ENCODE measurements at places on chromosomes 5 and 9.

- no peak for DNase-seq
These were observed 389.1 kb downstream of the ENC1 start for GRCh38 chr5:74251141-74252035.

DNA sequence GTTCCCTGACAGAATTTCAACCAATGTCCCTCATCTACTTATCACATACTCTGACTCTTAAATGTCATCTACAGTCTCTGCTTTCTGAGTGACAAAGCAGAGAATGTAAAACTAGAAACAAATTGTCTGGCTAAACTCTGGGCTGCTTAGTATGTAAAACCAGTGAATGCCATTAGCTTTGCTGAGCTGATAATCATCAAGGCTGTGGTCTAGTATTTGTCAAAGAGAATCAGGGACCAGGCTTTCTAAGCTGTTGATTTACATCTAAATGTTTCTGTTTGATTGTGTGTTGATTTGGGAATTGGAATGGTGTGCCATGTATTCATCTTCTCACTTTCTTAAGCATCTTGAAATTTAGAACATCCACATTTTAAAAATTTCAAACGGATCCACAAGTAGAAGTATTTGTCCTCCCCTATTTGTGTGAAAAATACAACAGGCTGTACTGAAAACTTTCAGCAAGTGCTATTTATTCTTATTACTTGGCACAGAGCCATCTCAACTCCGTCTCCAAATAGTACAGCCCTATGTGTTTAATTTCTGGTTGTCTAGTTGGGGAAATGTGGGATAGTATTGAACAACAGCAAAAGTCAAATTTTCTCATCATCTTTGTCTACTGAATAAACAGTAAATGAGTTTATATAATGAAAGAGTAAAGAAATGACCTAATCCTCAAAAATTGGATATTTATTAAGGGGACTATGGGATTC lies 251.5 kb downstream of the KCTD16 start:
- DNase-seq: no peak

DNA sequence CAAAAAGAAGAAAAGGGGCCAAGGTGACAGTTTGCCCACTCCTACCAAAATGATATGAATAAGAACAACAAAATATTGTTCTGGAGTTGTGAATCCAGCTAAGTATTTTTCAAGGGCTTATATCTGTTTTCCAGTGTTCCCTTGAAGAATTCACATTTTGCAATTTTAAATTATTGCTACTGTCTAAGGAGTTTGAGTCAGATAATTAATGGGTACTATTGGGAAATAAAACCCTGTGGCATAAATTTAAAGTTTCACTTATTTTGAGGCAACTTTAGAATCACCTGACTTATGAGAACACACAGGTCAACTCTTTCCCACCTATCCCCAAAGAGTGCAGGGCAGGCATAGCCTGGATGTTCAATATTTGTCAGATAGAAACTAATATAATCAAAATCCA lies 188.0 kb upstream of the GHR start:
- DNase-seq: no peak

DNA sequence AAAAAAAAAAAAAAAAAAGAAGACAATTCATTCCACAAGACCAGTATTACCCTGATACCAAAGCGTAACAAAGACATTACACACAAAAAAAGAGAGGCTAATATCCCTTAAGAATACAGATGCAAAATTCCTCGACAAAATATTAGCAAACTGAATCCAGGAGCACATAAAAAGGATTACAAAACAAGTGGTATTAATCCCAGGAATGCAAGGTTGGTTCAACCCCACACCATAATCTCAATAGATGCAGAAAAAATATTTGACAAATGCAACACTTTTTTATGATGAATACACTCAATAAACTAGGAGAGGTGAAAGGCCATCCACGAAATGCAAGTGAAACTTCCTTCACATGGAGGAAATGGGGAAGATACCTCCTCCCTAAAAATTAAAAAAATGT lies 80.1 kb upstream of the TLR4 start:
- DNase-seq: no peak

DNA sequence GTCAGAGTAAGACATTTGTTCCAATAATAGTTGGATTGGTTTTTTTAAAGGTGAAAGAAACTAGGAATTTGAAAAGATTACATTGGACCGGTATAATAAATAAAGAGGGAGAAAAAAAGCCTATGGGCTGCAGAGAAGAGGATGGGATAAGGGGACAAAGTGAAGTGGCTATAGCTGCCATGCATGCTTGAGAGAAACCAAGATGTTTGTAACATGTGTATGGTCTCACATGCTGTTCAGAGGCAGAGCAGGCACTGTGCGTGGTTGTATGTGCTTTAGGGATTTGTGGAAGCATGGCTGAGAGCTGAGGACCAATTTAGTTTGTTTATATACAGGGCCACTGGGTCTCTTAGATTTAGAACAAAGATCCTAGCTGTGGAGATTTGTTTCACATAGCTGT lies 32.7 kb downstream of the LNPEP start:
- no peak for DNase-seq

DNA sequence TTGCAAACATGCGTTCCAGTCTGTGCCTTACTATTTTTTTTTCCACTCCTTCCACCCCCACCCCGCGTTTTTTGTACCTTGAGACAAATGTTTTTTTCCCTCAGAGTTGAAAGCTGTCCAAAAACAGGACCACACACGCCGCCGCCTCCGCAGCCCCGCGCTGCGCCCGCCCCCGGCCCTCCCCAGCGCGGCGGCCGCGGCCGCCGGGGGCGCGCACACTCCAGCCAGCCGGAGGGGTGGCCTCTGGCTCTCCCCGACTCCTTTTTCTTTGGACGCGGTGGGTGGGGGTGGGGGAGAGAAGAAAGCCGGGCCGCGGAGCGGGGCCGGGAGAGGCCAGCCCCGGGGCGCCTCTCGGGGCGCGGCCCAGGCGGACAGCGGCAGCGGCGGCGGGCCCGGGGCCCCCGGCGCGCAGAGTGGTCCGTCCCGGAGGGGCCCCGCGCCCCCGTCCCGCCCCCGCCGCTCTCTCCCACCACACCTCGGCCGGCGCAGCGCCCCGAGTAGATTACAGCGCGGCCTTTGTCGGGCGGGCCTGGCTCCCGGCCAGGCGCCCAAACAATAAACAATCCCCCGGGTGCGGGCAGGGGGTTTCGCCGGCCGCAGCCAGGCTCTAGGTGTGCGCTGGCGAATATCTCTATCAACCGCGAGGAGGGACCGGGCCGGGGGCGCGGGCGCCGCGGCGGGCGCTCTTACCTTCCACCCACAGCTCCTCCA lies 10.9 kb downstream of the PTCH1 start:
- no peak for DNase-seq

- DNase-seq: no peak
These were observed 16.8 kb upstream of the SLC9A3 start for GRCh38 chr5:540906-541538.

DNA sequence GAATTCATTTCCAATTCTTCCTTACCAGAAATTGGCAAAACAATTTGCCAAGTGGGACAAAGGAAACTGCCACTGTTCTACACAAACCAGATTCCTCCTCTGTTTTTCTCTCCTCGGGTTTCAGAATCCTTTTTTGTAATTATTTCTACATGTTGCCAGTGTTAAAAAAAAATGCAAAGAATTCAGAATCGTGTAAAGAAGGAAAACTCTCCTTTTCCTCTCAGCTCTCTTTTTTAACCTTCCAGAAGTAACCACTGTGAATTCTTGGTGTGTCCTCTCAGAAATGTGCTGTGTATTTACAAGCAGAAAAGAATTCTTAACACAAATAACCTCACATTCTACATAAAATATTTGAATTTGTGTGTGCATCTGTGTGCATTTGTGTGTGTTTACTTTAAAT lies 224.6 kb downstream of the DRD1 start:
- DNase-seq: no peak

DNA sequence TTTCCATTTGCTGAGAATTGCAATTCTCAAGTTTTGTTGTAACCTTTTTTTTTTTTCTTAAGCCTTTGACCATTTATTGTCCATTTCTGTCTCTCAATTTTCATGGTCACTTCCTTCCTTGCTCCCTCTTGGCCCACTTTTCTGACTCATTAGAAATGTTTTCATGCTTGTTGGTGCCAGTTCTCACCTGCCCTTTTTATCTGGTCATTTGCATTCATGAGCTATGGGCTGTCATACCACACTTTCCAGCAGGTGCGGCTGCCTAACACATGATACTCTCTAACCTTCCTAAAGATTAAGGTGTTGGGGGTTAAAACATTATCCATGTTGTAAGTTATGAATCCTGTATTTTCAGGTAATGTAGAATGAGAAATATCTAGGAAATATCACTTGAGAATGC lies 150.5 kb upstream of the TLX3 start:
- DNase-seq: no peak

DNA sequence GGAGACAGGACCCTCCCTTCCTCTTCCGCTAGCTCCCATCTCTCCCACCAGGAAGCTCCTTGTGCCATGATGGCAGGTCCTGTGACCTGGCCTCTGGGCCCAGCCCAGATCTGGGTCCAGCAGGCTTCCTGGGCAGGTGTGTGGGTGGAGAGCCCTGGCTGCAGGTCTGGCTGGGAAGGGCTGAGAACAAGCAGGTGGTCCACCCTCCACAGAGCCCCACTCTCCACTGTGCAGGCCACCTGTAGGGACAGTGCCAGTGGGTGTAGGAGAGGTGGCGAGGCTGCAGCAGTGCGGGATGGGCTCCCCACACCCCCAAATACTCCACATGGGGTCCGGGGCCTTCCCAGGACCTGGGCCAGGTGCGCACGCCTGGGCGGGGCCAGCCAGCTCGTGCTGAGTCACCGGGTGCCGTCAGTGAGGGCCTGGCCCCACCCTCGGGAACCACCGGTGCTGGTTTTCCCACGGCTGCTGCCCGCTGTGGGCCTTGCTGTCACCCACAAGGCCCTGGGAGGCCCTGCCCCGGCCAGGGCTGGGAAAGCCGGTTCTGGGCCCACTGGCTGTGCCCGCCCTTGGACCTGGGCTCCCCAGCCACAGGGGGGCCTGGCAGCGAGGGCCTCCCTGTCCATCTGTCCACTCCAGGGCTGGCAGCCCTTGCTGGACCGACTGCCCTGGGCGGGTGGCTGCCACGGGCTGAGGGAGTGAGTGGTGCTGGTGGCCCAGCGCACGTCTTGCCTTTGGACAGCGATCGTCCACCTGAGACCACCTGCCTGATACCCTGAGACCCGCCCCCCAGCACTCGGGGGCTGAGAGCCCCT lies 9.3 kb upstream of the NRARP start:
- DNase-seq: no peak

DNA sequence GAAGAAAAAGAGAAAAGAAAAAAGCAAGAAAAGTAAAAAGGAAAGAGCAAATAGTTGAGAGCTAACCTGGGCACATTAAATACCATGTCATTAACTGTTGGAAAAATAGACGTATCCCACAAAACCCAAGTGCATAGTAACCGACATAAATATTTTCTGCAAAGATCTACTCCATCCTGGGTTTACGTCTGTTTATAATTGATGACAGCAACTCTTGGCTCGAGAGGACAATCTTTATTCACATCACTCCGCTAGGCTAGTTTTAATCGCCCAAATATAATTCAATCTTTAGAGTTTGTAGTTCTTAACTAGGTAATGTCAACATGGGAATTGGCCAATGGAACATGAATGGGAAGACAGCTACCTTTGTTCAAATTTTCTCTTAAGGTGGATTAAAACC lies 321.7 kb upstream of the TNC start:
- no peak for DNase-seq

DNA sequence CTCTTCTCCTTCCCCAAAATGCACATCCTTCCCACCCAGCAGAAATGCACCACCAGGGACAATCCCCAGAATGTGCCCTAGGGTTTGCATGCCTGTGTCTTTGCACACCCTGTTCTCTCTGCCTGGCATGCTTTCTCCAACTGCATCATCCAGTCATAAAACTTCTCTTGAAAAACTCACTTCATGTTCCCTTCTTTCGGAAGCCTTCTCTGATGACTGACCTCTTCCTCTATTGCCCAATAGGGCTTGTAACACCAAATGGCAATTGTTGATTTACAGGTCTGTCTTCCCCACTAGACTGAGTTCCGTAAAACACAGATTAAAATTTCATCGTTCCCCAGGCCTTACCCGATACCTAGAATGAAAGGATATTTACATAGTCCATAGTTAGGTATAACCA lies 83.1 kb upstream of the SPOCK1 start:
- DNase-seq: no peak

- no peak for DNase-seq
These were observed 88.9 kb upstream of the TRIO start for GRCh38 chr5:14054111-14054854.

GRCh38 chr5:66967102-66967501 lies 229.5 kb downstream of the CD180 start:
- no peak for DNase-seq

GRCh38 chr9:19757745-19758144 lies 31.1 kb downstream of the SLC24A2 start:
- DNase-seq: no peak

- DNase-seq: no peak
These were observed 93.5 kb upstream of the RGMB start for GRCh38 chr5:98679963-98680362.
